ENCODE measurements at places on chromosomes 16 and 17. TPM values are rescaled to one million over a fixed set of nuclear protein-coding genes. Genes with fewer than 3 reads are reported as not detected.

- no peak for DNase-seq
These were observed 187.3 kb downstream of the CYB561 start for GRCh38 chr17:63258785-63259184.

SLC6A2 gene
- 4.6 TPM for total RNA-seq

C17orf107 gene
- total RNA-seq: 4.6 TPM

RAB11FIP4 gene
- 40.7 TPM for total RNA-seq

ITGB4 gene
- total RNA-seq: 303 TPM

- DNase-seq: no peak
These were observed 20.9 kb downstream of the TRPV3 start for GRCh38 chr17:3536716-3537115.

GRCh38 chr16:85366031-85366763 is 246.9 kb upstream of the GSE1 start:
- no peak for DNase-seq

PTGES3L gene
- 2.7 TPM for total RNA-seq

GRCh38 chr17:79388556-79389295 is 222.1 kb downstream of the RBFOX3 start:
- DNase-seq: peak; percentile 68

- no peak for DNase-seq
These were observed 45.1 kb downstream of the TNFRSF13B start for GRCh38 chr17:16926571-16927451.

DNA sequence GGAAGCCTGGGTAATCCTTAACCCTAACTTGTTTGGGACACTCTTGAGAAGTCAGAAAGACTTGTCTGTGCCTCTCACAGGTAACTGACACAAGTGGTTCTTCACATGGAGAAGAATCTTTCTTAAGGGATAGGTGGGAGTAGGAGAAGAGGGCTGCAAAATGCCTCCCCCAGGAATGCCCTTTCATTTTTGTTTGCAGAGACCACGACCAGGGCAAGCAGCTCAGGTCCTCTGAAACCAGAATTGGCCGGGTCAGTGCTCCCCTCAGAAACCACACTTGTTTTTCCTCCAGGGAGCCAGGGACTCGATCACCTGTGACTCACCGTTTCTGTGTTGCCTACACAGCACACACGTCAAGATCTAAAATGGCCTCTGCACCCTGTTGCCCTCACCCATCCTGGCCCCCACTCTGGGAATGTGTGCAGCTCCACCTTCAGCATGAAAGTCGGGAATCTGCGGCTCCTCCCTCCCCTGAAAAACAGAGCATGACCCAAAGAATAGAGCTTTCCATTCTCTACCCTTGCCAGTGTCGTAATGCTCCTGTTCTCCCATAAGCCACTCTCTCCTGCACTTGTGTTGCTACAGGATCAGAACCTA is 36.1 kb downstream of the HNF1B start:
- no peak for DNase-seq

DNA sequence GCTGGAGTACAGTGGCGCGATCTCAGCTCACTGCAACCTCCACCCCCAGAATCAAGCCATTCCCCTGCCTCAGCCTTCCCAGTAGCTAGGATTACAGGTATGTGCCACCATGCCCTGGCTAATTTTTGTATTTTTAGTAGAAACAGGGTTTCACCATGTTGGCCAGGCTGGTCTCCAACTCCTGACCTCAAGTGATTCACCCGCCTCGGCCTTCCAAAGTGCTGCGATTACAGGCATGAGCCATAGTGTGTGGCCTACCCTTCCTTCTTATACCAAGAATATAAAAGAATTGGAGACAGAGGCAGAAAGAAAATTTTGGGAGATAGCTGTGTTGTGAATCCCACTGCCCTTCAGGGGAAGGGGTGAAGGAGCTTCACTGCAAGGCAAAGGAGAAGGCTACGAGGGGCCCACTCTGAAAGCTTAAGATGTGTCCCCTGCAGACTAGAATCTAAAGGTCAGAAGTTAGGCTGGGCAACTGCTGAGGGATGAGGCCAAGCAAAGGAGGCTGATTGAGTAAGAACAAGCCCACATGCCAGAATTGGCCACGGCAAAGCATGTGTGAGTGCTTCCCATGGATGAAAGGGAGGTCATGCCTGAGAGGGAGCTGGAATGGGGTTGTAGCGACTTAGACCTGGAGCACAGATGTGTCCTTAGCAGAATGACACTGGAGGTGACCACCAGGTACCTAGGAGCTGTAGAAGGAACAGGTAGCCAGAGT is 8.4 kb upstream of the CRYBA1 start:
- DNase-seq: no peak
